ENCODE measurements at places on chromosomes 2 and 18.

- DNase-seq: no peak
These were observed 80.4 kb upstream of the SPRED2 start for GRCh38 chr2:65512783-65513182.

- DNase-seq: no peak
These were observed 18.6 kb upstream of the ZC3H15 start for GRCh38 chr2:186467421-186467820.

- DNase-seq: no peak
These were observed 76.4 kb upstream of the CNGA3 start for GRCh38 chr2:98269830-98270229.

GRCh38 chr18:26207937-26208336 is 18.3 kb upstream of the TAF4B start:
- DNase-seq: no peak

DNA sequence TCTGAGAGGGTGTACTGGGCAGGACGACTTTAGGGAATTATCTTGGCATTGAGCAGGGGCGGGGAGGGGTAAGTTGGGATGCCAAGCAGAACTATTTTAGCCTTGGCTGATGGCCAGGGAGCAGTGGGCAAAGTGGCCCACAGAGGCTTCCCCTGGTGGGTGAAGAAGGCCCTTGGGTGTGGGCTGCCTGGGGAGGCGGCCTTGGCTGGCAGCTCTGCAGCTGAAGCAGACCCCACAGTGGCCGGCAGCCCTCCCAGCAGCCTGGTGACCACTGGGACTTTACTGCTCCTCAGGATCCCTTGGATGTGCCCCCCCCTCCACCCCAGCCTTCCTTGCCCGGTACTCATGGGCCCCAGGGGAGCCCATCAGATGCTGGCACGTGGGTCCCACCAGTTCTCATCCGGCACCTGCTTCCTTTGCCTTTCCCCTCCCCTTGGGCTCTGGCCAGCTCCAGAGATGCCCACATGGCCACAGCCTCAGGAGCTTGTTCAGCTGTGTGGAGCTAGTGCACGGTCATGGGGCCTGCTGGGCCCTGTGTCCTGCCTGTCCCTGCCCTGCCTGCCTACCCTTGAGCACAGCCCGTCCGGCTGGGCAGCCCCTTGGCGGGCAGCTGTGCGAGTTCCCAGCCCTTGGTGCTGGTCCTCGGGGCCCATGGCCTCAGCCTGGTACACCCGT is 122.1 kb upstream of the HS6ST1 start:
- DNase-seq: peak; percentile 5

- DNase-seq: no peak
These were observed 41.4 kb downstream of the TMEM182 start for GRCh38 chr2:102803041-102803896.

DNA sequence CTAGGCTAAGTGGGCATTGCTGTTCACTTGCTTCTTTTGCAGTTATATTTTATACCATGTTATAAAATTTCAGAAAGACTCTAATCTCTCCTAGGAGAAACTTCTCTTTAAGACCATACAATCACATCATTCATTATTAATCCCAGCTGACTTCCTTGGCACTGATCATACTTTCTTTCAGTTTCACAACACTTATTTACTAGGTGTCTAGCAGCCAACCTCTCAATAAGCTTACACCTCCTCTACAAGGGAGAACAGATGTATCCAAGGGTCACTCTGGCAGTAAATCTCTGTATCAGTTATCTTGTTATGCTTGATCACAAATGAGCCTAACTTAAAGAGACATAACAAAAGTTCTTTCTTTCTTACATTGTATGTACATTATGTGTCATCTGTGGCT is 69.8 kb upstream of the EPB41L5 start:
- no peak for DNase-seq

GRCh38 chr2:236895497-236895896 is 190.2 kb upstream of the COPS8 start:
- DNase-seq: no peak

GRCh38 chr2:14245901-14246300 is 386.6 kb upstream of the LRATD1 start:
- DNase-seq: no peak

DNA sequence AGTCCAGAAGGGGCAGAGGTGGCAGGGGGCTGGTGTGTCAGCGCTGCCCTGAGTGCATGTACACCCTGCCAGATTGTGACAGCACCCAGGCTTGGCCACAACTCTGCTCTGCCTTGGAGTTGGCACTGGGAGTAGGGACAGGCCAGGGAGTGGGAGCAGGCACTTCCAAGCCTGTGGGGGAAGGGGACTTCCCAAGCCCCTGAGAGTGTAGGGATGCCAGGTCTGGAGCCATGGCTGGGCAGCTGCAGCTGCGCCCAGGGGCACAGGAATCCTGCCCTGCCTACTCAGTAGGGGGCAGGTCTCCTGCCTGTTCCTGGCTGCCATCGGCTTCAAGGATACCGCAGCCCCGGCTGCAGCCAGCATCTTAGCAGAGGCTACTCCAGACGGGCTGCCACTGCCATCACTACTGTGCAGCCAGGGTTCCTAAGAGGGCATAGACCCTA is 109.4 kb downstream of the CALCRL start:
- DNase-seq: no peak

DNA sequence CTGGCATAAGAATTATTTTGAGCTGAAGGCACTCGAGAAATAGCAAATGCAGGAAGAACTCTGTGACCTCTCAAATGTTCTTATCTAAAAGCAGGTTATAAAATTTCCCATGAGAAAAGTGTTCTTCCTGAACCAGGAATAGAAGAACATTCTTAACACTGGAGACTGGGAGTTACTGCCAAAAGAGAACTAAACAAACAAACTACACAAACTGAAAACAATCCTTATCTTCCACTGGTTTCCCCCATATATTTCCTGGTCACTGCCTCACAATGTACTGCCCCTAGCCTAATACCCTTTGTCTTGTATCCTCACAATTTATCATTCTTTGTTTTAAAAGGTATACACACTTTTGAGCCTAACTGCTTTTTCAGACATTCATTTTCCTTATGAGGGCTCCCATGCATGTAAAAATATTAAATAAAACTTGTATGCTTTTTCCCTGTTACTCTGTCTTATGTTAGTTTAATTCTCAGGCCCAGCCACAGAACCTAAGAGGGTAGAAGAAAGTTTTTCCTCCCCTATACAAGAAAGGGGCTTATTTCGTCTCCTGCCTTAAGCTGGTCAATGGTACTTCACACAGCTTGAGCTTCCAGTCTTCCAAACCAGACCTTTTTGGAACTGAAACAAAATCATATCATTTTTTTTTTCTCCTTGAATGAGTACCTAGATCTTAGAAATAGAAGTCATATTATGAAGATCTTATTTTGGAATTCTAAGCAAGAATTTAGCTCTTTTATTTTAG is 110.6 kb downstream of the MSTN start:
- DNase-seq: no peak

- DNase-seq: no peak
These were observed 8.5 kb upstream of the RALBP1 start for GRCh38 chr18:9466846-9467245.

DNA sequence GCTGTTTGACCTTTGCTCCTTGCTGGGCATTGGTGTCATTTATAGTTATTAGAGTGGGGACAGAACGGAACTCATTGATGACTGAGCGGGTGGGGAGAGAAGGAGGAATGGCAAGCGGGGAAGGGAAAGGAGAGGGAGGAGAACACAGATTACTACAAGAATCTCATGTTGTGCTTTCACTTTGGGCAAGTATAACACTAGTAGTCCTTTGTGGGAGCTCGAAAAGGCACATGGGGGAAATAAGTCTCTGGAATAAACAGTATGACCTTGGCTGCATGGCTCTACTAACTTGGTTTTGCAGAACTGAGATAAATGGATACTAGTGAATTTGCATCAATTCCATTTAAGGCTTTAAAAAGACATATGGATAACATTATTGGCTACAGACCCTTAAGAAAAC is 161.7 kb upstream of the NABP1 start:
- DNase-seq: no peak

Data from activated CD4-positive, alpha-beta T cell treated with anti-CD3 and anti-CD28 coated beads for 1 hour (primary cell).